ENCODE measurements at places on chromosomes 11 and 22. TPM values are rescaled to one million over a fixed set of nuclear protein-coding genes. Genes with fewer than 3 reads are reported as not detected.

Gene NRGN
- 6.1 TPM for total RNA-seq

Gene NCAM1
- total RNA-seq = not detected

DNA sequence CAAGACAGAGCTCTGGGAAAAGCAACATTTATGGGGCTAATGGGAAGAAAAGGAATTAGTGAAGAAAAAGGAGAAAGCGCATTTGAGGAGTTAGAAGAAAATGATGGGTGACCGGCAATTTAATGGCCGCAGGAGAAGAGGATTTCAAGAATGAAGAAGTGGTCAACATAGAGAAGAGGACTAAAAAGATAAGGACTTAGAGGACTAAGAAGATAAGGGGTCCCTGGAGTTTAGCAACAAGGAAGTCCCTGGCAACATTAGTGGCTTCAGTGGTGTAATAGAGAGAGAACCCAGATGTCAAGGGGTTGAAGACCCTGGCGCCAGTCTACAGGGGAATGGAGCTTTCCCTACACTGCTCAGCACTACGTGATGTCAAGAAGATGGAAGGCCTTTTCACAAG, 32.3 kb downstream of the WEE1 start:
- no peaks in the 10 kb centered on the region for H3K36me3 ChIP-seq
- DNase-seq = no peak
- peaks cover 4% of the 10 kb centered on the region for H3K27me3 ChIP-seq
- H3K27ac ChIP-seq = no peak overlapping the region
- H3K4me1 ChIP-seq = peaks cover 32% of the 10 kb centered on the region
- no peak overlapping the region for H3K4me3 ChIP-seq

Gene PRG2
- total RNA-seq = not detected

DNA sequence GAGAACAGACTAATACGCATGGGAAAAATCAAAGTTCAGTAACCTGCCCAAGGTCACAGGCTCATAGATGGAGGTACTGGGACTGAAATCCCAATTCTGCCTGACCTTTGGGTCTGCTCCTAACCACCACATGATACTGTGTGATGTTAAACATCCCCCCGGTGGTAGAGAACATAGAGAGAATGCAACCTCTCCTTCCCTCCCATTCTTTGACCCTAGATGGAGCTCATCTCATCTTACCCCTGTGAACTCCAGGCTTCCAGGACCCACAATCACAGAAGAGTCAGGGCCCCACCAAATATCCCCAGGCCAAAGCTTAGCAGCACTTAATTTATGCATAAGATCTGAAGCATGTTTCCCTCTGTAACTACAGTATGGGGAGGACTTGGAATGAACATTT, 198.5 kb downstream of the MYO18B start:
- H3K27ac ChIP-seq = no peak overlapping the region

Gene JAML
- 264 TPM for total RNA-seq

Data from activated T-helper 1 cell treated with anti-CD3 and anti-CD28 coated beads, Interleukin-12 subunit alpha, Interleukin-12 subunit beta, Interleukin-2, Interleukin-4 antibody, amounts not matched to agents 30 ng/mL and 10 ng/mL and 1 ng/mL, durations not matched to agents 14 hours and 24 hours and 36 hours (primary cell).